ENCODE measurements at places on chromosomes 11 and 22.

DNA sequence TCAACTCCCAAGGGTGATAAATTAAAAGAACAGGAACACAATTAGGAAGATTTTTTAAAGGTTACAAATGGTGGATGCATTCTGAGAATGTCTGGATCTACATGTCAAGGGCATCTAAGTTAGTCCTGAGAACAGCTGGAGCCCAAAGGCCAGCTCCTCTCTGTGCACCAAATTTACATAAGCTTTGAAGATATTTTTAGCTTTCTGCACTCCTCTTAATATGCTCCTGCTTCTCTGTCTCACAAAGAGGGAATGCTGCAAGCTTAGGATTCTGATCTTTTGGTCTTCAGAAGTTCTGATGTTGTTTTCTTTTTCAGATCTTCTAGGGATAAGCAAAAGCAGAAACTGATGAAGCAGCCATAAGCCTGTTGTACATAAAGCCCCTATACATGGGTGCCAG lies 309.8 kb upstream of the NCAM1 start:
- no peak for DNase-seq

DNA sequence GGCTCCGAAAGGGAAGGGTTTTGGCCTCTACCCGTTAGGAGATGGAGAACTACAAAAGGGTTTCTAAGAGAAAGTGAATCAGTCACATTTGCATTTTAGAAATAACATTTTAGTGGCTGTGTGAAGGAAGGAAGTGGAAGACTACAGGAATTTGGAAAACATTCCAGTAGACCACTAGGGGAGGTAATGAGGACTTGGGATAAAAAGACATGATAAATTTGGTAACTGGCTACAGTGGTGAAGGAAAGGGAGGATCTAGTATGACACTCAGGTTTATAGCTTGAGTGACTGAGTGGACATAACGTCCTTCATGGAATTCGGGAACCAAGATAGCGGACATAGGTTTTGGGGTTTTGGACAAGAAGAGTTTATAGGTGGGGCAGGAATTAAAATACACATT lies 7.0 kb upstream of the RRM1 start:
- DNase-seq = no peak

- peak; percentile 43 for DNase-seq
Measured at GRCh38 chr22:38843657-38844314, at the start of gene NPTXR. NPTXR (minus strand) TSS chr22:38844028.

GRCh38 chr11:118437208-118438125 lies 1.2 kb downstream of the KMT2A start:
- peak; percentile 63 for DNase-seq

GRCh38 chr22:26996154-26996553 lies 338.8 kb downstream of the MIAT start:
- DNase-seq = no peak

GRCh38 chr11:134478176-134478575 lies 66.1 kb upstream of the B3GAT1 start:
- DNase-seq = no peak

- no peak for DNase-seq
Measured at GRCh38 chr11:5815534-5815933, 6.8 kb downstream of the OR52N2 start.

DNA sequence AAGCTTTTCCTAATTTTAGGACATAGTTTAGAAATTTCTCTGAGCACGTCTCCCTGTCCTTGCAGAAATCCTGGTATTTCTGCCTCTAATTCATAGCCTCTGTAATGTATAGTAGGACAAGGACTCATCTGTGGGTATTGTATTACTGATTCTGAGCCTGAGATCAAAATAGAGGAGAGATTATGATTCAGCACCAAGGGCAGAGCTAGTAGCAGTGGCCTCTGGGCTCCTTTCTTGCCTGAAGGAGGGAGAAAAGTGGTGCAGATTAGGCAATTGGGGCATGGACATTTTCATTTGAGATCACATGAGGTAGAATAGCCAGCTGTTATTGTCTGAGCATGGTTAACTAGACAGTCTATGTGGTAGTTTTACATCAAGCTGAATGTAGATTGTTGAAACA lies 2.8 kb downstream of the MADD start:
- no peak for DNase-seq

- DNase-seq = no peak
Measured at GRCh38 chr11:16297332-16297731, 59.0 kb downstream of the SOX6 start.

GRCh38 chr11:46239801-46240061 lies 37.7 kb upstream of the CREB3L1 start:
- DNase-seq = no peak

DNA sequence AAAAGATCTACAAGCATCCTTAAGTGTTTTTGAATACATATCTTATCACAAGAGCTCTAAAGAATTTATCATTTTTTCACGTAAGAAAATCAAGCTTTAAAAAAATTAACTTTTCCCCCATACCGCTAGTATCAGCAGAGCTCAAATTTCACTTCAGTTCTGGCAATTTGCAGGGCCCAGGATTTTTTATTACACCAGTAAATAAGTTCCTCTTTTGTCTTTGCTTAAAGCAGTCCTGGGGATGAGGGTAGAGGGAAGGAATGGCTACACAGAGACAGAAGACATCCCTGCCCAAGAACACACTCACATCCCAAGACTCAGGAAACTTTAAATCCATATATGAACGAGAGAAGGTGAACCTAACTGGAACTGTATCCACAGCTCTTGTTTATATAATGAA lies 22.6 kb upstream of the SORL1 start:
- no peak for DNase-seq

GRCh38 chr11:127825183-127825582 lies 762.2 kb downstream of the ETS1 start:
- DNase-seq = no peak

DNA sequence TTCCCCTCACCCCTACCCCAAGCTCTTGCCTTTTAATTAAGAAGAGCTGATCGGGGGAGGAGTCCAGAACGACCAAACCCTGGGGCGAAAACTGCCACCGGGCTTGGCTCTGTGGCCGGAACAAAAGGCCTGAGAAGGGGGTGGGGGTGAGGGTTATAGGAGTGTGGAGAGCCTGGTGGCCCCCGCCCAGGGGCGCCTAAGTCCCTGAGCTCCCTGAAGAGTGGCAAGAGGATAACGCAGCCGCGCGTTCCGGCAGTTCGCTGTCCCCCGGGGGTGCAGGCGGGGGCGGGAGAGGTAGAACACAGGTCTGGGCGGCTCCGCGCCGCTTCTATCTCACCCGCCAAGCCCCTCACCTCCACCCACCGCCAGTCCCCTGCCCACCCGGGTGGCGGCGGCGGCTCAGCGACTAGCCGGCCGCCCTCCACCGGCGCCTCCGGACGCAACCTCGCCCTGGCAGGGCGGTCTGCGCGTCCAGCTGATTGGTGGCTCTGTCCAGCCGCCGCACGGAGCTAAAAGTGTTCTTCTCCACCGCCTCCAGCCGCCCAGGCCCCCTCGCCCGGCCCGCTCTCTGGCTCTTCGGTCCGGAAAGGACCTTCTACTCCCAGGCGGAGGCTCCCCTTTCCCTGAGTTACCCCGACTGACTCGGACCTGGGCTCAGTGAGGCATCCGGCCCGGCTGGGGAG lies 18.7 kb upstream of the BDNF start:
- no peak for DNase-seq

GRCh38 chr22:47282366-47282765 lies 519.9 kb downstream of the TBC1D22A start:
- DNase-seq = no peak

DNA sequence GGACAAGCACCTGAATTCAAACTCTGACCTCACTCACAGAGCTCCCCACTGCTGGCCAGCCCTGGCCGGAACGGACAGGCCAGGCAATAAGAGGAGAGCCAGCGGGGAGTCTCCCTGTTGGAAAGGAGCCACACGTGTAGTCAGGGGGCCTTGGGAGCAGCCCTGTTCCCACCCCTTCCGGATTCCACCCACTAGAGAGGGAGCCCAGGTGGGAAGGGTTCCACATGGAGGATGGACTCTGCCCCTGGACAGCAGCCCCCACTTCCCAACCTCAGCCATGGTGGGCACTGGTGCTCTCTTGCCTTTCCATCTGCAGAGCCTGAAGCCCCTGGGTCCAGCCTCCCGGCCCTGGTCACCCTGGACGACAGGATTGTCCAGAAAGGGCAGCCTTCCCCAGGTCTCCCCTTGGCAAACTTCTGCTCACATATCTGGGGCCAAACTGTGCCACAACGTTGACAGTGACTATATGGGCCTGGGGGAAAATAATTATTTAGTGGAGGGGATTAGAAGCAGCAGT lies 7.5 kb upstream of the APOBEC3A start:
- DNase-seq = no peak

DNA sequence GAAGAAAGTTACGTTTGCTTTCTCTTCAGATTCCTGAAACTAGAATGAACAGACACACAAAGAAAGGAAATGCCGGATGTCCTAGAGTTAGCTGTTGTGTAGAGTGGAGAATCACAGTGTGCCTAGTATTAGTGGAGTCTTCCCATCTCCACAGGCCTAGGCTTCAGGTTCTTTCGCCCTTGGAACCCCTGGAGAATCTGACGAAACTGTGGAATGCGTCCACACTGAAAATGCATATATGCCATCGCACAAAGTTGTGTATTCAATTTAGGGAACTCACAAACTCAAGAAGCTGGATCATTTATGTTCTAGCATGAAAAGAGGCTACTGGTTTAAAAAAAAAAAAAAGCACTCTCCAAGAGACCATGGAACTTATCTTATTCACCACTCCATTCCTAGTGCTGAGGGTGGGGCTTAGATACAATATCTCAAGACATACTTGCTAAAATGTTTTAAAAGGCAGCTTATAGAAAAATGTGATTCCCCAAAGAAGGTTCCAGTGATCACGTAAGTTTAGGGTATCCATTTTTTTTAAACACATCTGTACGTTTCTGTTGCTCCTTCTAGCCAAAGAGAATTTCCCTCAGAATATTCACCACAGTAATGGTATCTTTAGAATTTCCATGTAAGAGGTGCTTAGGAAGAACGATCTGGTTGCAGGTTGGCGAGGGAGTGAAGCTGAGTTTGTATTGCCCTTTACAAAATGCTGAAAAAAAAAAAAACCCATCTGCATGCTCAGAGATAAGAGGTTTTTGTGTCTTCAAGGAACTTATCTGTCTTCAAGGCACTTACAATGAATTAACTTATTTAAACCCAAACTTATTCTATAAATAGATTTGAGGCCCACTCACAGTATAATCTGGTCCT lies 20.0 kb downstream of the MAML2 start:
- DNase-seq = no peak

DNA sequence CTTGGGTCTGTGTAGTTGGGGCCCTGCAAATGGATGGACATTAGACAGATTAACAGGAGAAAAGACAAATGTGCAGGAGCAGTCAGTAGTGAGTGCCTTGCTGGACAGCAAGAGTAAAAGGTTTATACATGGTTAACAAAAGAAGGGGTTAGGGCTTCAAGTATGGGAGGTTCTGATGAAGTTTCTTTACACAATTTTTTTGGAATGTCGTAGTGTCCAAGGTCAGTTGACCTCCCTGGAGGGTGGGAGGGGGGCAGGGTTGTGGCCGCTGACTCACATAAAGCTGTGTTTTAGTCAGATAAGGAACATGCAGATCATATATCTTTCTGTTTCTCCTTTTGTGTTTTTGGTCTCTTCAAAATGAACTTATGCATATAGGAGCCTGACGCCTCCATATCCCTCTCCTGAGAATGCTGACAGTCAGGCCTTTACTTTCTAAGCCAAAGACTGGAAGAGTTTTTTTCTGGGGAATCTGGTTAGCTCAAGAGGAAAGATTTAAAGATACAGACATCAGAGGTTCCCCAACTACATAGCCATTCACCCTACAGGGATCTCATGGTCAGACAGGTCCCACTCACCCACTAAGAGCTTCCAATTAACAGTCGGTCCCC lies 134.3 kb downstream of the NECTIN1 start:
- no peak for DNase-seq

DNA sequence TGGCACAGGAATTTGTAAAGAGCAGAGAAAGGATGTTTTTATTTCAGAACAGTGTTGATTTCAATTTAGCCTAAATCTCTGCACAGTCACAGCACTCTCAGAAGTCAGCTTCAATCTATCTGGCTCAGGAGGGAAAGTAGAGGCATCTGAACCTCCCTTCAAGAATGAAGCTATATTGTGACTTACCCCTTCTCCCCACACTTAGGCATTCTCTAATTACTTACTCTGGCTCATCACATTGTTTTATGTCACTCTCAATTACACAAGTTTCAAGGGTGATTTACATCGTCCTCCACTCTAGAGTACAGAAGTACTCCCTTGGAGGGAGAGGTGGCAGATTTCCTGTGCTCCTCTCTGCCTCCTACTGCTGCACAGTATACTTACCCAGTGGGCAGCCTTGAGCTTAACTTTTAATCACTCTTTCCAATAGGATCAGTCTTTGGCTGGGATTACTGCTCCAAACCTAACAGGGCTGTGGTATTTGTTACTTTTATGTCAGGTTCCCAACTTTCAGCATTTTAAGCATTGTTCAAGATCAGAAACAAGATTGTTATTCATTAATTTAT lies 211.4 kb downstream of the AASDHPPT start:
- no peak for DNase-seq

DNA sequence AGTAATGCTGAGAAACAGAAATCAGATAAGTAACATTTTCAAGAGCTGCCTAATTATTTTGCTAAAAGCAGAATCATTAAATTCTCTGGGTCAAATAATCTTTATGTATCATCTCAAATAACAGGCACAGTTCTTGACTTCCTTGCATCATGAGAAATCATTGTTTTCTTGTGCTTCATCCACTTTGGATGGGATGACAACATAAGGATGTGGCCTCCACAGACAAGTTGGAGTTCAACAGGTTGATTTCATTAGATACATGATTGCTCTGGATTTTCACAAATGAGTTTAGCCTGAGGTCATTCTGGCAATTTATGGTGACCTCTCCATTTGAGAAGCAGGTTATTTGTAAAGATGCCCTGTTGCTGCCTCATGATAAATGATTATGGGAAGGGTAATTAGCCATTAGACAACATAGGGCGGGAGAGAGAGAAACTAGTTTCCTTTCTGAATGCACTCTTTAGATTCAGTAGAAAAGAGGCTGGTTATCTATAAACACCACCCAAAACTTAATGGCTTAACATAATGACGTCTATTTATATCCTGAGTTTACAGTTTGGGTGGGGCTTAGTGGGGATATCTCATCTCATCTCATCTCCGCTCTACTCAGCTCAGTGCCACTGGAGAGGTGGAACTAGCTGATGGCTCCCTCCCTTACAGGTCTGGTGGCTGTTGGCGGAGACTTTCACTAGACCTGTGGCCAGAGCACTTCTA lies 35.0 kb upstream of the ADORA2A start:
- no peak for DNase-seq

DNA sequence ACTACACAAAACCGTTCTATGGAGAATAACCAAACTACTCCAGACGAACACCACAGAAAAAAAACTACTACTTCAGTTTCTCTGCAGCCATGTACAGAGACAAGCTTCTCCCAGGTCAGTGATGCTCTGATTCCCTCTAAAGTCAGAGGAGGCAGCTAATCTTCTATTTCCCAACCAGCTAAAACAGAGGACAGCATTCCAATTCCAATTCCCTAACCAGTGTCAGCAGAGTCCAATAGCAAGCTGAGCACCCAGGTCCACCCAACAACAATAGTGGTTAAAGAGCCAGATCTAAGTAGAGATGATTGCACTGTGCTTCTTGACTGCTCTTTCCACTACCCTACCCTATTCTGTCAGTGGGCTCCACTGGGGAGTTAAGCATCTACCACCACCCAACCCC lies 6.7 kb downstream of the XKR3 start:
- DNase-seq = no peak

- DNase-seq = no peak
Measured at GRCh38 chr11:9616042-9616675, 42.7 kb downstream of the WEE1 start.

GRCh38 chr11:128727796-128728431 lies 34.0 kb downstream of the FLI1 start:
- DNase-seq = no peak

All from stimulated activated naive CD8-positive, alpha-beta T cell treated with anti-CD3 and anti-CD28 coated beads, Interleukin-15, Interleukin-2, amounts not matched to agents 100 U/mL and 50 U/mL, for 24 hours (primary cell).